ENCODE measurements at places on chromosomes 12 and 14.

GRCh38 chr12:40168001-40168400 is 56.8 kb upstream of the LRRK2 start:
- no peak for DNase-seq

GRCh38 chr12:131773582-131774221 is 54.5 kb upstream of the MMP17 start:
- DNase-seq: no peak

DNA sequence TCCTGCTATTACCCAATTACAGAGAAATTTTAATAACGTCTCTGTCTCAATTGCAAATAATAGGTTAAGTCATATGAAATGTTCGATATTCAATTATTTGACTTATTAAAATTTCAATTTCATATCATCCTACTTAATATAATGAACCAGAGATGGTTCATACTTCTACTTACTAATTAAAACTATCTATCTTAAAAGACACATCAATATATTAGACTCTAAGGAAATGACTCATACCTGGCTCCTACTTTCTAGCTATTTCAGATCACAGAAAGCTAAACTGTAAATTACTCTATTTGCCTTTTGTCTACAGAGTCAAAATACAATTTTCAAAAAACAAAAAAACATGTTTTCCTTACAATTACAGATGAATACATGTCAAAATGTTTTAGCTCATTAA is 99.6 kb downstream of the CAPZA3 start:
- no peak for DNase-seq

GRCh38 chr14:74804219-74804825 is 41.2 kb downstream of the YLPM1 start:
- no peak for DNase-seq

DNA sequence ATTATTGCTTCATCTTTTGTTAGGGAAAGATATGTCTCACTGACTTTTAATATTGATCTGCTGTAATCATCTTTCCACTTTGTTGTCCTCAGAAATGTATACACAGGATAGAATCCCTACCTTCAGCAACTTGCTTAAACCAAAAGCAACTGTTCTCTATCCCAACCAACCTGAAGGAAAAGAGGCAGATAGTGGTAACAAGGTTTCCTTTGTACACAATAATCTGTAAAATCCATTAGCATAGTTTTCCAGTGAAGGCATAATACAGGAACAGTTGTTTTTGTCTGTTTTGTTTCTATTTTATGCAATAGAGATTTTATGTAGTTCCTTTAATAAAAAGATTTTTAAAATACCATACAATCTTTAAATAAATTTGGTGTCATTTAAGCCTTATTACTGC is 170.5 kb downstream of the PIK3C2G start:
- no peak for DNase-seq

DNA sequence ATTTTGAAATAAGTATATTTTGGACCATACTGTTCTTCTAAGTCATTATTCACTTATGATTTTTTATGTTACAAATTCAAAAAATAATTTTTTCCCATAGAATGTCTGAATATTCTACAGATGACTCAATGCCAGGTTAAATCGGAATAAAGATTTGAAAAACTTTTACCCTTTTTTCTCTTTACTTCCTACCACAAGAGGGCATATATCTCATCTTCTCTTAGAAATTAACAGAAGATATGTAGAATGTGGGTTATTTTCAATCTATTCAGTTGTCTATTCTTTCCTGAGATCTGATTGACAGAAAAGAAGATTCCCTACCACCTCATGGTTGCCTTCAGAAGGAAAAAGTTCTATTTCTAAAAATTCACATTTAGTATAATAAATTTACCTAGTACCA is 53.0 kb upstream of the KITLG start:
- no peak for DNase-seq

GRCh38 chr12:113297621-113298471 is 37.1 kb downstream of the SLC8B1 start:
- no peak for DNase-seq

DNA sequence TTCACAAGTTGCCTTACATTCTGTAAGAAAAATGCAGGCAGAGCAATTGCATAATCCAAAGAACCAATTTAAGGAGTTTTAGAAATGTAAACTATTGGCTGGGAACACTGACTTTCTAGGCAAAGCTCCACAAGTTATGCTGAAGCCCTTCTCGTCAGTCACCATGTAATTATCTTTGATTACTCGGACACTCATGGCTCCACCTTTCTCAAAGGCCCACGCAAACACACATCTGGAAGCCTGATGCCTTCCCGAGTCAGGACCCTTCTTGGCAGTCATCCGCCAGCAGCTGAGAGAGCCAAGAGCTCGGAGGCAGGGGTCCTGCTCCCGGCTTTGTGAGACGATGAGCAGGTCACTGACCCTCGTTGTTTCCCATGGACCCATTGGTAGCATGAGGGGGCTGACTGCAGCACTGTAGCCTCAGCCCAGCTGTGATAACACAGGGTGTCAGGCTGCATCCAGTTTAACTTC is 202.2 kb downstream of the TMEM132D start:
- DNase-seq: no peak

DNA sequence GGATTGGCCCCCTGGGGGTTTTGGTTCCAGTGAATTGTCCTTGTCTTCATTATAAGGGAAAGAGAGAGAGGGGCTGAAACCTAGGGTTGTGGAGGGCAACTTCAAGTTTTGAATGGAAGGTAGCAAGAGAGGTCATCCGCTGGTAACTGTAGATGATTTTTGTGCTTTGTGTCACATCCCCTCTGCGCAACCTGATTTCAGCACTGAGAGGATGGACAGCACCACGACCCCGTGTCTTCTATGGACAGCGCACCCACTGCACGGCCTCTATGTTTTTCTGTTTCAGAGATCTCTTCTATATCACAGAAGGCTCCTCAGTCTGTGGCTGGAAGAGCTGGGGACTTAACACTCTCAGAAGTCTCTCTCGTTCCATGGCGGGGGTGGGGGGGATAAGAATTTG is 127.0 kb upstream of the RPH3A start:
- DNase-seq: no peak

DNA sequence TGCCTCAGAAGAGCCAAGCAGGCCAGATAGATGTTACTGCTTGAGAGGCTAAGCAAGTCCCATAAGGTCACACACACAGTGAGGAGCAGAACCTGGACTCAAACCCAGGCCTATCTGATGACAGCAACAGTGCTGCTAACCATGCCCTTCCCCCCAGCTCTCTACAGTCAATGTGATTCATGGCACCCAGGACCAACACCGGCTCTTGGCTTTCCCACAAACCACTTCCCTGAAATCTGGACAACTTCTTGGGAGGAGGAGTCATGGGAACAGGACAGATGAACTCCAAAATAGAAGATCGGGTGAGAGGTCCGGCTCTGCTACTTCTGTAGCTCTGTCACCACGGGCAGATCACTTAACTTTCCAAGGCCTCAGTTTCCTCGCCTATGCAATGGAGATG is 716 bp upstream of the PTGDR start:
- DNase-seq: no peak

GRCh38 chr12:44159862-44160261 is 324.0 kb downstream of the TMEM117 start:
- DNase-seq: no peak

DNA sequence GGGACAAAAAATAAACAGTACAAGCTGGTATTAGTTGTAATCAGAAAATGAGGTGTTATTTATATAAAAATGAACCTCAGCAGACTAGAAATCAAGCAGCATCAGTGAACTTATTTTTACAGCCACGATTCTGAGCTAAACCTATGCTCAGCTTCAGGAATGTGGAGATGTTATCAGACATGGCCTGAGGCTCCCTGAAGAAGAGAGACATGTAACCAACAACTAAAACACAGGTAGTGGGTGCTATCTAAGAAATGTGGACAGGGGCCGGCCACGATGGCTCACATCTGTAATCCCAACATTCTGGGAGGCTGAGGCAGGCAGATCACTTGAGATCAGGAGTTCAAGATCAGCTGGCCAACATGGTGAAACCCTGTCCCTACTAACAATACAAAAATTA is 534.3 kb downstream of the VRK1 start:
- no peak for DNase-seq

- DNase-seq: no peak
These were observed 171.6 kb downstream of the PPM1H start for GRCh38 chr12:62763312-62763711.

DNA sequence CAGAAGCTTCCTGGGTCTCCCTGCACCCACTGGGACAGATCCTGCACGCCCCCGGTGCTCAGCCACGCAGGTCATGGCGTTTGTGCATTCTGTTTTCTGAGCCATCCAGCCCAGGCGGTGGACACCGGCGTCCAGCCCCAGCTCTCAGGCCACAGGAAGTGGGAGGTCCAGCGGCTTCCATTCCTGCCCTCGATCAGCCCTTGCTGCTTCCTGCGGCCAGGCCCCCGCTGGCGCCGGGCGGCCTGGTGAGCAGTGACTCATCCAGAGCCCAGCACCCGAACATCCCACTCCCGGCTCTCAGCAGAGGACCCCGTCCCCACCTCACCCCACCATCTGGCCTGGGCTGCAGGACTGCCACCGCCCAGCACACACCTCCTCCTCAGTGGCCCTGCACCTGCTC is 18.0 kb upstream of the NUDT14 start:
- no peak for DNase-seq

- DNase-seq: no peak
These were observed 113.6 kb downstream of the ZFP36L1 start for GRCh38 chr14:68679301-68679700.

DNA sequence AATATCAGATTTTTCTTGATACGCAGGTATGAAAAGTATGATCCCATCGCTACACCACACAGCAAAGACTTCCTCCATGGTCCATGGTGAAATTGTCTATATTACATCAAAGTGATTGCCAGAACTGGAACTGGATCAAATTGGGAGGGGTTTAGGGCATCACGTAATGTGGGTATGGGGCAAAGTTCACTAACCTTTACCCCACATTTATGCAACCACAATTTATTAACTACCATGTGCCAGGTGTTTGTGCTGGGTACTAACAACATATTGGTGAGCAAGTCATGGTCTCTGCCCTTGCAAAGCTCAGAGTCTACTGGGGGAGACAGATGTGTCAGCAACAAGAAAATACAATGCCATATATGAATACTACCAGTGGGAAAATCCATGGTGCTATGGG is 258.9 kb downstream of the SUDS3 start:
- DNase-seq: no peak

GRCh38 chr12:130922511-130922953 is 31.2 kb upstream of the ADGRD1 start:
- no peak for DNase-seq

GRCh38 chr14:93041830-93042229 is 73.9 kb downstream of the ITPK1 start:
- no peak for DNase-seq

- DNase-seq: no peak
These were observed 10.9 kb downstream of the CLIP1 start for GRCh38 chr12:122411537-122411936.

GRCh38 chr14:24761141-24761540 is 127.2 kb upstream of the GZMB start:
- DNase-seq: no peak

DNA sequence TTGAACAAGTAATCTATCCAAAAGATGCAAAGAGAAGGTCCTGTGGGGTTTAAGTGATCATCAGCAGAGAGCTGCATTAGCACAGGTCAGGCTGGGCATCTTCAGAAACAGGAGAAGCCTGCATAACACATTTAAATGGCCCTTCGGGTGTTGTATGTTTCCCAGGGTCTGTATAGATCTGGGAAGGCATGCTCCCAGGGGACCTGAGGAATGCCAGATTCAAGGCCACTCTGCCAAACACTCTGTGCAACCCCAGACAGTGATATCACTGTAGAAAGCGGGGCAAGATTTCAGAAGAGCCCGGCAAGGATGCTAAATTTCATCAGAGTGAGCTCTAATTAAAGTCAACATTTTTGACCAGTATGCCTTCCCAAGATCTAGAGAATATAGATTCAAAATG is 92.9 kb downstream of the ARMH4 start:
- no peak for DNase-seq

- DNase-seq: no peak
These were observed 44.4 kb downstream of the PRMT8 start for GRCh38 chr12:3535431-3535841.

DNA sequence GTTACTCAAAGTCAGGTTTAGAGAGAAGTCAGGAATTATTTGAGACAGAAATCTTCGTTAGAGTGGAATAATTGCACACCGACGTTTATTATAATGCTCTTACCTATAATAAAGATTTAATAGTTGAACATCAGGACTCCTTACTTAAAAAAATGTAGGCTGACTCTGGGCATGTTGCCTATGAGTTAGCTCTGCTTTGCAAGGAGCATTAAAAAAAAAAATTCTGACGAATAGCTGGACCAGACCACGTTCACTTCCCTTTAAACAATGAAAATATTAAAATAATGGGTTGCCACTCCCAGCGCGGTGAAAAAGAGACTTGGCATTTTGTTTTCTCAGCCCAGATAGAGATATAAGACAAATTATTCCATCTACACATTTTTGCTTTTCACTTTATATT is 574 bp upstream of the FANCM start:
- DNase-seq: no peak

- no peak for DNase-seq
These were observed 40.9 kb downstream of the MBIP start for GRCh38 chr14:36279306-36280190.

DNA sequence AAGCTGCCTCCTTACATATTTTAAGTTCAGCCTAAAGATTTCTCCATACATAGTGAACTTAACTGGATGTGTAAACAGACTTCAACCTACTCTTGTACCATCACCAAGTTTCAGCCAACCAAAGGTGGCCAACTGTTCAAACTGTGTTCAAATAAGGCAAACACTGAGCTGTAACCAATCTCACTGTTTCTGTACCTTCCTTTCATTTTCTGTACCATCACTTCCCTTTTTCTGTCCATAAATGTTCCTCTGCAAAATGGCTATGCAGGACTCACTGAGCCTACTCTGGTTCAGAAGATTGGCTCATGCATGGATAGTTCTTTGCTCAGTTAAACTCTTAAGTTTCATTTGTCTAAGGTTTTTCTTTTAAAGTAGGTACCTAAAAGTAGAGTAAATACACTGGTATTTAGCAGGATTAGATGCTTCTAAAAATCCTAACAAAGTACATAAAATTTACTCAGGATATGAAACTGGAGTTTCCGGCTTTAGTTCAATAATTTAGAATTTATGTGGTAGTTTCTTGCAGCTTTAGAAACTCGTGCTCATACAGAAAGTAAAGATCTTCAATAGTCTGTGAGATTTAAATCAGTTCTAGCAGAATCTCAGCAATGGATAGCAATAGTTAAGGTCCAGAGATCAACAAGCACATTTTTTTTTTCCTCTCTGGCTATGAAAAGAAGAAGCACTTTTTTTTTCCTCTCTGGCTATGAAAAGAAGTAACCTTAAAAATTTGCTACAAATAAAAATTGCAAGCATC is 282.0 kb upstream of the PPFIA2 start:
- DNase-seq: no peak

DNA sequence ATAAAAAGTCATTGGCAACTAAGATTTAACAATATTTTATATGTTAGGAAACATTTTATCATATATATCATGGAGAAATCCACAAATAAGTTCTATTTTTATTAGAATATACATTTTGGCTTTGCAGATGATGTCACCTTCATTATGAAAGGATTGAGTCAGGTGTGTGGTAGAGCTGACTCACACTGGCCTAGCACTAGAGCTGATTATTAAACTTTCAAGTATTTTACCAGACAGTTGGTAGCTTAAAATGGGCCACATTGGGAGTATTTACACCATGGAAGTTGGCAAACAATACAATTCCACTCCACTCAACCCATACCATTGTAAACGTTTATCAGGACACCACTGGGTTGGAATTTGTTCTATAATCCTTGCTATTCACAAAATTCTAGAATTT is 1036.6 kb downstream of the TRHDE start:
- no peak for DNase-seq

All from activated CD8-positive, alpha-beta memory T cell treated with anti-CD3 and anti-CD28 coated beads for 1 hour (primary cell).